ENCODE measurements at places on chromosomes 3 and 15. TPM values are rescaled to one million over a fixed set of nuclear protein-coding genes. Genes with fewer than 3 reads are reported as not detected.

The EEF1AKMT4 gene
- 2.9 TPM for total RNA-seq

The RNU5B-1 gene
- not detected for total RNA-seq

The MUC4 gene
- total RNA-seq: not detected

The CMTM7 gene
- 17.8 TPM for total RNA-seq

The ANKDD1A gene
- total RNA-seq: 9.1 TPM

The RLBP1 gene
- not detected for total RNA-seq

The RBP2 gene
- total RNA-seq: not detected

The CP gene
- 42.1 TPM for total RNA-seq

The DUOX2 gene
- total RNA-seq: not detected

The PAK2 gene
- total RNA-seq: 92.9 TPM

The TRAT1 gene
- total RNA-seq: not detected

The LEKR1 gene
- total RNA-seq: 0.20 TPM

The TP63 gene
- total RNA-seq: 0.20 TPM

The NGLY1 gene
- 30.4 TPM for total RNA-seq

The NME9 gene
- not detected for total RNA-seq

The C3orf52 gene
- total RNA-seq: 2.5 TPM

The SYNPR gene
- not detected for total RNA-seq

The GOLGA6D gene
- not detected for total RNA-seq

The OR5K2 gene
- not detected for total RNA-seq

The MYO1E gene
- 122 TPM for total RNA-seq

The KNG1 gene
- not detected for total RNA-seq

The RPP14 gene
- 12.6 TPM for total RNA-seq

All from smooth muscle cell of the pulmonary artery (primary cell).